Stimulated activated CD4-positive, alpha-beta T cell treated with anti-CD3 and anti-CD28 coated beads, TNF-alpha, amount 100 ng/mL, for 48 hours (primary cell): ENCODE measurements at places on chromosomes 11 and 22.

DNA sequence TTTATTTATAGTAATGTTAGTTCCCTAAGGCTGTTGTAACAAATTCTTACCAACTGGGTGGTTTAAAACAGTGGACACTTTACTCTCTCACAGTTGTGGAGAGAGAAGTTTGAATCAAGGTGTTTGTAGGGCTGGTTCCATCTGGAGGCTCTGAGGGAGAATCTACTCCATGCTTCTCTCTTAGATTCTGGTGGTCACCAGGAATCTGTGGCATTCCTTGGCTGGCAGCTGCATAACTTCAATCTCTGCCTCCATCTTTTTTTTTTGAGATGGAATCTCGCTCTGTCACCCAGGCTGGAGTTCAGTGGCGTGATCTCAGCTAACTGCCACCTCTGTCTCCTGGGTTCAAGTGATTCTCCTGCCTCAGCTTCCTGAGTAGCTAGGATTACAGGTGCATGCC lies 46.3 kb downstream of the LDLRAD3 start:
- no peak for DNase-seq

DNA sequence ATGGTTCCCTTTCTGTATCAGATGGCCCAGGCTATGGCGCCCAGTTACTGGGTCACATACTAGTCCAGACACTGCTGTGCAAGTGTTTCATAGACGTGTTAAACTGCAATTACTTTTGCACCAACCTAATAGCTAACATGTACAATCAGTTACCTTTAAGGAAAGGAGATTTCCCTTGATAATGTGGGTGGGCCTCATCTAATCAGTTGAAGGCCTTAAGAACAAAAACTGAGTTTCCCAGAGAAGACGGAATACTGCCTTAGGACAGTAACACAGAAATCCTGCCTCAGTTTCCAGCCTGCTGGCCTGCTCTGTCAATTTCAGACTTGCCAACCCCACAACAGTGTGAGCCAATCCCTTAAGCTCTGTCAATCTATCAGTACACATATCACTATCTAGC lies 229.9 kb upstream of the SYN3 start:
- DNase-seq = no peak

DNA sequence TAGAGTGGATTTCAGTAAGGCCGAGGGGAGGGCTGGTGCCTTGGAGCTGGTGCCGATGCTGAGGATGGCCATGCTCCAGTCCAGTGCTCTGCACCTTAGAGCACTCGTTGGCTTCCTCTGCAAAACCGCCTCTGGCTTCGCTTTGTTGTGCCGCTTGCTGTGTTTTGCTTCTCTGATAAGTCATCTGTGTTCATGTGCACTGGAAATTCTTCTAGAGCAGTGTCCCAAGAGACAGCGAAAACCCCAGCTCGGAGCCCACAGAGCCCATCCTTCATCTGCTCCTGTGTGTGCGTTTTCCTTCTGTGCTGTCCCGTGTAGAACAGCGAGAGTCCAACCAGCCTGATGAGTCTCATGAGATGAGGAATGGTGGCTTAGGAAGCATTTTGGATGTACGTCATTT lies 12.1 kb downstream of the FAM118A start:
- DNase-seq = no peak

- DNase-seq = no peak
Observed at GRCh38 chr11:10576035-10576398, 7.6 kb upstream of the LYVE1 start.

DNA sequence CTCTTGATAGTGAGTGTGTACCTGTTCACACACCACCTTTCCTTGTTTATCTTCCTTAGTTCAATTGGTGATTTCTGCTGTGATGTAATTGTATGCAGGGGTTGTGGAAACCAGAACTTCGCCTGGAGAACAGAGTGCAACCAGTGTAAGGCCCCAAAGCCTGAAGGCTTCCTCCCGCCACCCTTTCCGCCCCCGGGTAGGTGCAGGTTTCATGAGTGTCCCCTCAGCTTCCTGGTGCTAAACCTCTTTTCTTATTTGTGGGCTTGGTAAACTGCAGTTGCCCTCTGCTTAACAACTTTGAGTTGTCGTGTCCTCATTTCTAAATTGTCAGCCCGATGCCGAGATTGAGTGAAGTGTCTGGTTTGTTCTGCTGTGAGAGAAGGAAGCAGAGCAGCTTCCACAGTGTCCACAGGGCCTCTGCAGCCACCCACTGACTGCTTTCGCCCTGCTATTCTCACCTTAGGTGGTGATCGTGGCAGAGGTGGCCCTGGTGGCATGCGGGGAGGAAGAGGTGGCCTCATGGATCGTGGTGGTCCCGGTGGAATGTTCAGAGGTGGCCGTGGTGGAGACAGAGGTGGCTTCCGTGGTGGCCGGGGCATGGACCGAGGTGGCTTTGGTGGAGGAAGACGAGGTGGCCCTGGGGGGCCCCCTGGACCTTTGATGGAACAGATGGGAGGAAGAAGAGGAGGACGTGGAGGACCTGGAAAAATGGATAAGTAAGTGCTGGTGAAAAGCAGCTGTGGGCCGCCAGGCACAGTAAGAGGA lies 7.1 kb upstream of the GAS2L1 start:
- DNase-seq = no peak

DNA sequence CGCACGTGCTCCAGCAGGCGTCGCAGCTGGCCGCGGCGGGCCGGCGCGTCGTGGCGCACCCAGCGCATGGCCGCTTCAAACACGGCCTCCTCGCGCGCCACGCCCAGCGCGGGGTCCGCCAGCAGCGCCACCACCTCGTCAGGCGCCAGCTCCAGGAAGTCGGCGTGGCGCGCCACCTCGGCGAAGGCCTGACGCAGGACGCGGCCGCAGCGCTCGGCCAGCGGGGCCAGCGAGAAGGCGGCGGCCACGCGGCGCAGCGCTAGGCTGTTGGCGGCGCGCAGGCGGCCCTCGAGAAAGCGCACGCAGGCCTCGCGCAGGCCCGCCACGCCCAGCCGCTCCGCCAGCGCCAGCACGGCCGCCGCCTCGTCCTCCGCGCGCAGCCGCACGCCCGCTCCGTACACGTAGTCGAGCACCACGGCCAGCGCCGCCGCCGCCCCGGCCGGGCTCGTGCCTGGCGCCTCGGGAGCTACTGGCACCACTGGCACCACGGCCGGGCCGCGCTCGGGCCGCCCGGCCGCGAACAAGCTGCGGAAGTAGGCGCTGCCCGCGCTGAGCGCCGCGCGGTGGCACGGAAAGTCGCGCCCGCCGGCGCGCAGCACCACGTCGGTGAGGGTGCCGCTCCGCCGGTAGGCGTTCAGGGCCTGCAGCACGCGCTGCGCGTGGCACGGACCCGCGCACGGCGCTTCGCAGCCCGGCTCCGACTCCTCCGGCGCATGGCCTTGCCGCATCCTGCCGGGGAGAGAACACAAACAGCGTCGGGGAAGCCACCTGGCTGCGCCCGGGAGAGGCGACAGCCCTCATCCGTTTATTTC lies 2.9 kb downstream of the KLHL35 start:
- peak; percentile 39 for DNase-seq

GRCh38 chr11:124085997-124086846 lies 29.0 kb upstream of the VWA5A start:
- no peak for DNase-seq

GRCh38 chr11:120867988-120868387 lies 155.9 kb upstream of the TBCEL start:
- no peak for DNase-seq

GRCh38 chr11:18299721-18300120 lies 22.2 kb downstream of the HPS5 start:
- DNase-seq = no peak

- DNase-seq = no peak
Observed at GRCh38 chr22:32333141-32333768, 24.4 kb upstream of the RFPL3 start.

- no peak for DNase-seq
Observed at GRCh38 chr11:60498853-60499252, 6.3 kb downstream of the MS4A12 start.

DNA sequence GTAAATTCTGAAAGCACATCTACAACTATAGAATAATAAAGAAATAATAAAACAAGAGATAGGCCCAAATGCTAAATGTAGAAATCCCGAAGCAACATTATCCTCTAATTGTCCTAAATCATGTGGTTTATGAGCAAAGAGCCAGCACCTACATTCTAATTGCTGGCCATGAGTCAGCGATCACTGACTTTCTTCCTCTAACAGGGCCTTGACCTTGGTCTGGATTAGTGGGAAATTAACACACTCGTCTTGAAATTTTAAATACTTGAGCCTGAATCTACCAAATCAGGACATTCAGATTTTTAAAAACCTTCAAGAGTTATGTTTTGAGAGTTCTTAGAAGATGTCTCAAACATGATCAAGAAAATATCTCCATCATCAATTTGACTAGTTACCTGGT lies 727.6 kb downstream of the METTL15 start:
- DNase-seq = no peak

DNA sequence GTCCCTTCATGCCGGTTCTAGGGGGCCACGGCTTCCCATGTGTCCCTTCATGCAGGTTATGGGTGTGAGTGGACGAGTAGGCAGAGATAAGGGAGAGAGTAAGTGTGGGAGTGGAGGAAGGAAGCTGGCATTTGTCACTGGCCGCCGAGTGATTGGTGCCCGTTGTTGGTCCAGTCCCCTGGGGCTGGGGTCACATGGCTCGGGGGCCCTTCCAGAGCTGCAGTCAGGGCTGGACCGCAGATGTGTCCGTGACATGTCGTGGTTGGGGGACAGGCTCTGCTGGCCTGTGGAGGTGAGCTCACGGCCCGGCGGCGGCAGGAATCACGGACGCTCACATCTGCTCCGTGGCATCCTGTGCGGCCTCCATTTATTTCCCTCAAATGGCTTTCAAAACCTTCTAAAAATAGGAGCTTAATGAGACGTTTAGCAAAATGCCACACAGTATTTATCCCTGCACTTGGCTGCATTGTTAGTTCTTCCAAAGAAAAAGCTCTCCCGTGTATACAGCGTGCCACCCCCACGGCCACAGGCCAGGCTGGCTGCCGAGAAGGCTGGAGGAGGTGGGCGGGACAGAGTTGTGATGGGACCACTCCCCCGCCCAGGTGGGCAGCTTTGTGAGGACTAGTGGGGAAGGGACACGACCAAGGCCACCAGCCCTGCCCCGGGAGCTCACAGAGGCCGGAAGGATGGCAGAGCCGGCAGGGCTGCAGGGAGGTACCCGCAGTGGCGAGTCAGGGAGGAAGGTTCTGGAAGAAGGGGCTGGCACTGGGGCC lies 386.7 kb downstream of the TBC1D22A start:
- DNase-seq = no peak

DNA sequence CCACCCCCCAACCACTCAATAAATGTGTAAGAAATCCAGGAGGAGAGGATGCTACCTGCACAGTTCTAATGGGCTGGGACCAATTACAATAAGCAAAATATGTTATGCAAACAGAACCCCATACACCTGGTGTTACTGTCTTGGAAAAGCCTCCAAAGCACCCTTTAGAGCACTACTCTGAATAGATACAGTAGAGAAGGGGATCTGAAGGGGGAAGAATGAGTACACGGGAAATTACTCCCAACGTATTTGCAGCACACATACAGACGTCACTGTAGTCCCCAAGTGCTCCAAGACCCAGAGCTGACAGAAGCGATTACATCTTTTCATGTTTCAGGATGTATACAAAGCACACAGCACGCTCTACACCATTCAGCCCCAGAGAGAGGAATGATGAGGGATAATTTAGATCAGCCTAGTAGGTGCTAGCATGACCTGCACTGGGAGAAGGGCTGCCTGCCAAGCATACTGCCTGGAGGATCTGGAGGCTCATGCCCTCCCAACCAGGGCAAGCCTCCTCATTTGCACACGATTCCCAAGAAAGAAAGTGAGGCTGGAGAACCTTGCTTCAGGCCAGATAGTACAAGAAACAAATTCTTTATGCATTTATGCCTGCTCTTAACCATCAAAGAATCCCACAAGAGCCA lies 63.8 kb downstream of the AMBRA1 start:
- no peak for DNase-seq

DNA sequence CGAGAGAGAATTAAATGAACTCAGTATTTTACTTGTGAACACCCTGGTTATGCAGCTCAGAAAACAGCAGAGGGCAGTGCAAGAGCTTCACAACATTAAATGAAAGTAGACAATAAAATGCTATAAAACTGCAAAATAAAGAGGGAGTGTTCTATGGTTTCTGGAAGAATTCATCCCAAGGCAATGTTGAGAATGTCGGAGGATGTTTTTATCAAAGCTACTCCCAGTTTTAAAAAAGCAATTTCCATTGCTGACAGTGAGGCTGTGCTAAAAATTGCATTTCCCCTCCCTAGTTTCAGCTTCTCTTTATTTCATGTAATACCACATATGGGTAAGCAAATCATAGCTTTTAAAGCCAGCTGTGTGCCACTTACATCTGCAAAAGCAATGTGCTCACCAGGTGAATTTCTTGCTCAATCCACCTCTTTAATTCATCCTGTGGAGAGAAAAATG lies 296.8 kb downstream of the RAB38 start:
- no peak for DNase-seq

- no peak for DNase-seq
Observed at GRCh38 chr22:40727070-40727963, 48.0 kb downstream of the MCHR1 start.

GRCh38 chr11:120354779-120355178 lies 18.6 kb downstream of the ARHGEF12 start:
- no peak for DNase-seq

DNA sequence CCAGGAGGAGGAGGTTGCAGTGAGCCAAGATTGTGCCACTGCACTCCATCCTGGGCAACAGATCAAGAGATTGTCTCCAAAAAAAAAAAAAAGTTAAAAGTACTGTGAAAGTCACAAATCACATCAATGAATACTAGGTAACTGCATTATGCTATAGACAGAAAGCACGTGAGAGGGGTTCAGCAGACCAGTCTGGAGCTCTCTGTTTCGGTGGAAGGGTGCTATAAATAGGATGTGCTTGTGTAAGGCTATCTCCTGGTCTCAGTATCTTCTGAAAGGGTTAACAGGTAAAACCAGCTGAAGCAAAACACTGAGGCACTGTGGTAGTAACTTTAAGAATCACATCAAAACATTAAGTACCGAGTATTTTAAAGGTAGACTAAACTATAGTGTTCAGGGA lies 43.4 kb downstream of the EIF4ENIF1 start:
- no peak for DNase-seq

DNA sequence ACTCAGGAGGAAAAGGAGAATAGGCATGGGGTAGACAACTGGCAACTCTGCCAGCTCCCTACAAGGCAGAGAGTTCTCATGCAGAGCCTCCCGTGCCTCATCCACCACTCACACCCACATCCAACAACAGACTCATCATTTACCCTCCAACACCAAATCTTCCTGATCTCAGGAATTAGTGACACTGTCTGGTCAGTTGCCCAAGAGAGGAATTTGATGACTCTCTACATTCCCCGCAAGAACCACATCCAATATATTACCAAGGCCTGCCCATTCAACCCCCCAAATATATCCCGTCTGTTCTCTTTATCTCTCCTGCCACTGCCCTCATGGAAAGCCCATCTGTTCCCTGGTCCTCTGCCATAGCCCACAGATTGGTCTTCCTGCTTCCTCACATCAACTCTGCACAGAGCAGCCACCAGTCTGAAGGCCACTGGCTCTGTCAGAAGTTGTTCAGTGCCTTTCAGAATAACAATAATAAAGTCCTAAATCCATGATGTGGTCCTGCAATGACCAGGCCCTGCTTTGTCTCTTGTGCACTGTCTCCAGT lies 57.5 kb upstream of the CD82 start:
- DNase-seq = no peak
